ENCODE measurements at places on chromosomes 12 and 14. TPM values are rescaled to one million over a fixed set of nuclear protein-coding genes. Genes with fewer than 3 reads are reported as not detected.

DNA sequence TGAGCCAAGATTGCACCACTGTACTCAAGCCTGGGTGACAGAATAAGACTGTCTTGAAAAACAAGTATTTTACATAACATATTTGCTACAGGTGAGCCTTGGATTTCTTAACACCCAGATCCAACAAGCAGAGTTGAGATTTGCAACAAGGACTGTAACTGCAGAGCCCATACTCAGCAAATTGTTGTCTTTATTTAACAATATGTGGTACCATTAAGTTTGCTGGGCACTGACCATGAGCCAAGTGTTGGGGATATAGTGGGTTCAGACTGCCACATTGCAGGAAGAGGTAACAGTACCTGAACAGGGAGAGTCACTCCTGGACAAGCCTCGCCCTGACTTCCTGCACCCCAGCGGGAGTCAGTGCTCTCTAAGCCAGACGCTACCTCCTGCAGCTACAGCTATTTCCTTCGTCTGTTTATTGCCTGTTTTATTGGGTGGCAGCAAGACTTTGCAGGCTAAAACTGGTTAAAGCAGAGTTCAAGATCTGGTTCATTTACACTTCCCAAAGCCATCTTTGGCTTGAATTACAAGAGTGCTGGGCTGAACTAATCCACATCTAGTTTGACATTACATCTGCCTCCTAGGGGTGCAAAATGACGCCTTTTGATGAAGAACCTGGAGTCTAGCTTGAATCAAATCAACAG lies 12.5 kb downstream of the AHSA1 start:
- no peak for DNase-seq

DNA sequence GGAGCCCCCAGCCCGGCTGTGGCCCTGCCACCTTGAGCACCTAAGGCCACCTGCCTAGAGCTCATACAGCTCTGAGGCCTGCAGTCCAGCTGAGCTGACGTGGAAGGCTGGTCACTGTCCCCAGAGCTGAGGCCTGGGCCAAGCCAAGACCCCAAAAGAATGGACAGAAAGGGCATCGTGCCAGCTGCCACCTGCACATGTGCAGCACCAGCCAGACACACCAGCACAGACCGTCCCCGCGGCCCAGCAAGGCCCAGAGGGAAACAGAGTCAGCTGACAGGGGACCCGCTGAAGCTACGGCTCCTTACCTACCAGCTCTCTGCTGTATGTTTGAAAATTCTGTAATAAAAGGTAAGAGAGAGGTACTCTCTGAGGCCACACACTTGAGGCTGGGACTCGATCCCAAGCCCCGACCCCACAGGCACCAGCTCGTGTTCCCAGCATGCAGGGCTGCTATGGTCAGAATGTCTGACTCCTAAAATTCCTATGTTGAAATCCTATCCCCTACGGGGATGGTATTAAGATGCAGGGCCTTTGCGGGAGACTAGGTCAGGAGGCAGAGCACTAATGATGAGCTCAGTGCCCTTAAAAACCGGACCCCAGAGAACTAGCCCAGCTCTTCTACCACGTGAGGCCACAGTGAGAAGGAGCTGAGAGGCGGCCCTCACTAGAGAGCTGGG lies 25.4 kb downstream of the BRF1 start:
- peak; percentile 70 for DNase-seq

DNA sequence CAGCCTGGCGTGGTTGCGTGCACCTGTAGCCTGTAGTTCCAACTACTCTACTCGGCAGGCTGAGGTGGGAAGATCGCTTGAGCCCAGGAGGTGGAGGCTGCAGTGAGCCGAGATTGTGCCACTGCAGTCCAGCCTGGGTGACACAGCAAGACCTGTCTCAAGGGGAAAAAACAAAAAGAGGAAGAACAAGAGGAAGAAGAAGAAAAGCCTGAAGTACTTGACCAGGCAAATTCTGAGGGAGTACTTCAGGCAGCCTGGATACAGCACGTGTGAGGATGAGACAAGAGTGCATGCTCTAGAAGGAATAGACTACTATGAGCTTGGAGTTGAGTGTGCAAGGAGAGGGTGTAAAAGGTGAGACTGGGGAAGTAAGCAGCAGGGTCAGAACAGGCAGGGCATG lies 1.8 kb downstream of the GDF3 start:
- no peak for DNase-seq

- DNase-seq = no peak
Observed at GRCh38 chr14:22417914-22418313, 171.1 kb downstream of the DAD1 start.

DNA sequence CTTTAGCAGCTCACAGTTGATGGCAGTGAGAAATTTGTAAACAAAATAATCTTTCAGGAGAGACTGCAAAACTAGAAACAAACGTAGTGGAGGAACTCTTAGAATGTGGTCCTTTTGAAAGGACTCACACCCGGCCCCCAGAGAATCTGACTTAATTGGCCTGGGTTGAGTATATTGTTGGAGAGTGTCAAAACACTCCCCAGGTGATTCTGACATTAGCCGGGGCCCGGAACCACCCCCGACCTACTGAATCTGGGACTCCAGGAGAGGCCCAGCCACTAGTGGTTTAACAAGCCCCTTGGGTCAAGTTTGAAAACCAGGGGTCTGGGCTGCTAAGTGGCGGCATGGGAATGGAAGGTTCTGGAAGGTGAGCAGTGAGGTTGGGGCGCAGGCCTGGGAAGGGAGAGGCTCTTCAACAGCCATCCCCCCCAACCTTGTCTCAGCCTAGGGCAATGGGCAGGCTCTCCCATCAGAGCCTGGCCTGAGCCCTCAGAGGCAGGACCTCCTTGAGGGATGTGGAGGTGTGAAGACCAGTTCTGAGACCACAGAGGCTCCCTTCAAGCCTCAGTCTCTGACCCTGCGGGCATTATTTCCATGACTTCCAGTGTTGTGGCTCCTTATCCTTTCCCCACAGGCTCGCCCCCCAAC lies 1.1 kb upstream of the ELK3 start:
- no peak for DNase-seq

GRCh38 chr14:67695394-67695949 lies at the start of gene RDH11:
TSS of gene RDH11 (minus strand) at chr14:67695764. CDS start at chr14:67695703, 61 bp downstream.
- DNase-seq = peak; percentile 82

PPP2R3C gene
- 39.3 TPM for polyA plus RNA-seq

- DNase-seq = peak; percentile 14
Observed at GRCh38 chr14:74569387-74569786, 42.6 kb downstream of the LTBP2 start.

DNA sequence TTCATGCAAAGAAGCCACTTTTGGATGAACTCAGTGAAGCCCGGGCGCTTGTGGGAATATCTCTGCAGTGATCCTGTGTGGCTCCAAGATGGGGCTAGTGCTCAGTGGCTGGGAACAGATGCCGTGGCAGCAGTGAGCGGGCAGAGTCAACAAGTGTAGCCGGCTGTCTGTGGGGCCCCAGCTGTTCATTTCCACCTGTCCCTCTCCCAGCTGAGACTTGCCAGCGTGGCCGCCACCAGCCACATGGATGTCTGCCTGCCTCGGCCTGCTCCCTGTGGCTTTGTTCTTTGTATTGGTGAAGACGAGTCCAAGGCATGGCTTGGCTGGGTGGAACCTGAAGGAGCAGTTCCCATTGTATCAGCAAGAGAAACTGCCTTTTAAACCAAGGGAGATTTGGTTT lies 77.3 kb downstream of the NOS1 start:
- no peak for DNase-seq

DNA sequence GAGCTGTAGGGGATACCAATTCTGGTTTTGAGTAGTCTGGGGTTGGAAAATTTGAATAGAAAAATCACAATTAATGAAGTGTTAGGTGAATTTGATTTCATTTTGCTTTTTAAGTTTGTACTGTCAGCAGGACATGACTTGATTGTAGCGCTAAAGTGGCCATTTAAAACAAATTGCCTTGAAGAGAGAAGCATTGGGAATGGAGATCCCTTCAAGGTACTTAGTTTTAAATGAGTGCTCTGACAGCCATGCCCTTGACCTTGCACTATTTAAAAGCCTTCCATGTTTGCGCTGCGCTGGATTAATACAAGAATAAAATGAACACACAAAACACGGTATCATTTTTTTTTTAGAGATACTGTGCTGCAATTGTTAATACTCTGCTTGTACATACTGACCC lies 345.9 kb downstream of the NAV3 start:
- no peak for DNase-seq

DNA sequence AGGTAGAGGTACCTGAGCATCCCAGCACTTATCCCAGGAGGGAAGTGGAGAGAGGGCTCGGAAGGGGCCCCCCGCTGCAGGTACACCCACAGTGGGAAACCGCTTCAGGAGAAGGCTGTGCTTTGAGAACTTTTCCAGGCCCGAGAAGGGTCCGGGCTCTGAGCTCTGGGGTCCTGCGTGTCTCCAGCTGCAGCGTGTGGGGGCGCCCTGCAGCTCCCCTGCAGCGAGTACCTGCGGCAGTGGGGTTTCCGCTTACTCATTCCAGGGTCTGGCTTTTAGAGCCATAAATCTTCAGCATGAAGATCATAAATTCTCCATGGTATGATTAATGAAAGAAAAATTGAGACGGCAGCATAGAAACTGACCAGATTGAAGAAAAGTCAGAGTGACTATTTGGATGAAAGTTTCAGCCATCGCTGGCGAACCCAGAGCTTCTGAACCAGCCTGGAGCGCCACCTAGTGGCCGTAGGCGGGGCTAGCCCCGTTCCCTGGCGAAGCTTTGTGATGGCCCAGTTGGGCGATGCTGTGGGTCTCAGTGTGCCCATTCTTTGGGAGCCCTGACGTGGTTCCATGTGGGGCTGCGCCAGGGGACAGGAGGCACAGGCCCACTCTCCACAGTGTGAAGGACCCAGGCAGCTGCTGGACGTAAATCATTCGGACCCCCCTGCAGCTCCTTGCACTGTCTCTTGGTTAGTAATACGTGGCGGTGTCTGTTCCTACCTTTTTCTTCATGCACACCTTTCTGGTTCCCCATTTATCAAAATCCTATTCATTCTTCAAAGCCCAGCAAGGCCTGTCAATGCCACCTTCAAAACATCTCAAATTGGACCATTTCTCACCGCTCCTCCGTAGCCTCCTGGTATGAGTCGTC lies 198.2 kb downstream of the TSPAN9 start:
- DNase-seq = peak; percentile 89

LRTM2 gene
- polyA plus RNA-seq = not detected

ISCA2 gene
- polyA plus RNA-seq = 19.9 TPM

GRCh38 chr12:70571705-70572268 lies 65.4 kb downstream of the PTPRB start:
- DNase-seq = no peak

DNA sequence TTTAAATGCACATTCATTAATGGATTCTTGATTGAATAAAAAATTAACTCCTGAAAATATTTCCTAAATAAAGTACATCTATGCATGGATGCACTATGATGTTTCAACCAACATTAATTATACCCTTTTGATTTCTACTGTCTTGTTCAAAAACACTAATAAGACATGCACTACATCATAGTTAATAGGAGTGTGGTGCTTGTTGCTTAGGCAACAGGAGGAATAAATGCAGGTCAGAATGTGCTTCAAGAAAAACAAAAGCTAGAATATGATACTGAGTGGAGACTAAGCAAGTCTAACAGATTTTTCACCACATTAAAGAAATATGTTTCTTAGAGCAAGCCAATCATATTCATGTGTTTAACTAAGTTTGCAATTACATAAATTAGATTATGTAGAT lies 495.8 kb upstream of the GARIN6 start:
- DNase-seq = no peak

GRCh38 chr14:101719045-101719645 lies 42.4 kb upstream of the PPP2R5C start:
- no peak for DNase-seq

GRCh38 chr14:26338231-26338630 lies 259.6 kb downstream of the NOVA1 start:
- no peak for DNase-seq

PDZRN4 gene
- 0.38 TPM for polyA plus RNA-seq

PRR4 gene
- 4.3 TPM for polyA plus RNA-seq

- DNase-seq = no peak
Observed at GRCh38 chr12:70049596-70050360, 193.5 kb upstream of the CNOT2 start.

- DNase-seq = no peak
Observed at GRCh38 chr14:105865904-105866840, 339.8 kb downstream of the TMEM121 start.

MON2 gene
- polyA plus RNA-seq = 5.2 TPM

GRCh38 chr12:90260136-90260535 lies 551.5 kb upstream of the ATP2B1 start:
- DNase-seq = no peak

SH2B3 gene
- 22.0 TPM for polyA plus RNA-seq

- DNase-seq = peak; percentile 78
Observed at GRCh38 chr14:95507174-95507573, 9.3 kb downstream of the SYNE3 start.

CCDC60 gene
- polyA plus RNA-seq = not detected

GRCh38 chr12:105775343-105775742 lies 363.4 kb downstream of the NUAK1 start:
- DNase-seq = no peak

DNA sequence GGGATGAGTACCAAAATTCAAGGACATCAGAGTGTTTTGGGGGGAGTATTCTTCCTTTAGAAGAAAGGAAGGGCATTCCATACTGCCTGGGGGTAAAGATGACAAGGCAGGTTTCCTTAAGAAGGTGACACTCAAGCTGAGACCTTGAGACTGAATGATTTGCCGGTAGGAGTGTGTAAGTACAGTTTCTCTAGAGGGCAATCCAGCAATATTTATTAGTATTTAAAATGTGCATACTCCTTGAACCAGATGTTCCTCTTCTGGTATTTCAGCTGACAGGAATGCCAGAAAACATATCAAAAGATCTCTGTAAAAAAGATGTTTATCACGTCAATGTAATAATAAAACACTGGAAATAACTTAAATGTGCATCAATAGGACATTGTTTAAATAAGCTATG lies 106.4 kb upstream of the TMCC3 start:
- no peak for DNase-seq

- no peak for DNase-seq
Observed at GRCh38 chr12:71478270-71478669, 38.7 kb downstream of the LGR5 start.

GRCh38 chr12:12025799-12026386 lies 44.8 kb upstream of the BCL2L14 start:
- no peak for DNase-seq

FERMT2 gene
- 40.8 TPM for polyA plus RNA-seq

CLEC4C gene
- not detected for polyA plus RNA-seq

- no peak for DNase-seq
Observed at GRCh38 chr14:50340963-50341362, 28.8 kb downstream of the DMAC2L start.

- no peak for DNase-seq
Observed at GRCh38 chr14:55502746-55503284, 62.4 kb upstream of the TBPL2 start.

CAPZA3 gene
- polyA plus RNA-seq = not detected

- no peak for DNase-seq
Observed at GRCh38 chr12:4379405-4379804, at the start of gene FGF23. TSS of gene FGF23 (minus strand) at chr12:4379712. CDS start at chr12:4379582, 130 bp downstream.

- DNase-seq = no peak
Observed at GRCh38 chr14:50318031-50318626, 6.0 kb downstream of the DMAC2L start.

- DNase-seq = no peak
Observed at GRCh38 chr14:55192054-55192621, 753 bp upstream of the DLGAP5 start.

- DNase-seq = no peak
Observed at GRCh38 chr14:105530285-105531087, 4.1 kb downstream of the TMEM121 start.

MAP3K12 gene
- 2.3 TPM for polyA plus RNA-seq

All from psoas muscle (tissue), 8 donors.